ENCODE measurements at places on chromosomes 6 and 20.
A peak's percentile ranks its signal among the peaks of the same experiment; 100 is the strongest.

DNA sequence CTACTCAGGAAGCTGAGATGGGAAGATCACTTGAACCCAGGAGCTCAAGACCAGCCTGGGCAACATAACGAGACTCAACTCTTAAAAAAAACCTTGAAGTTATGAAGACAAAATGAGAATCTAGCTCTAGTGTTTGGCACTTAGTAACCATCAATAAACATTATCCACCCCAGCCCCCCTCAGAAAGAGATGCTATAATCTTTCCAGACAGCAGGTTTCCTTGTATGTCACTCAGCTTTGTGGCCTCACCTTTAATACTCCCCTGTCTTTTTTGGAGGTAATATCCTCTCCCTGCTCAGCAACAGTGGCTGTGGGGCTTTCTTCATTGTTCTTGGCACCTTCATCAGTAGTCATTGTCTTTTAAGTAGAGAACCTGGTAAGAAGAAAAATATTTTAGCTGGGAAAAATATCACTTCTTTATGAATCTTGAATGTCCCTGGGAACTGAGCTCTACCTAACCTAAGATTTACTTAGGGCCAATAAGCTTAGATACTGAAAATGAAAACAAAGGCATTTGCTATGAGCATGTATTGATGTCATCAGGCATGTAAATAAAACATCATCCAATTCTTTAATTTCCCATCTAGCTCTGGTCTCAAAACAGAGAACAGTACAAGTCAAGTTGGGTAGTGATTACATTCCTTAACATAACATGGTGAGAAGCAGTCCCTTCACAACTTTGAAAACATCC is 46.1 kb downstream of the FKBP5 start:
- no peak overlapping the region for H3K4me3 ChIP-seq
- H3K27me3 ChIP-seq: no peaks in the 10 kb centered on the region
- H3K36me3 ChIP-seq: peaks cover 37% of the 10 kb centered on the region
- no peak for DNase-seq
- no peak overlapping the region for H3K27ac ChIP-seq

DNA sequence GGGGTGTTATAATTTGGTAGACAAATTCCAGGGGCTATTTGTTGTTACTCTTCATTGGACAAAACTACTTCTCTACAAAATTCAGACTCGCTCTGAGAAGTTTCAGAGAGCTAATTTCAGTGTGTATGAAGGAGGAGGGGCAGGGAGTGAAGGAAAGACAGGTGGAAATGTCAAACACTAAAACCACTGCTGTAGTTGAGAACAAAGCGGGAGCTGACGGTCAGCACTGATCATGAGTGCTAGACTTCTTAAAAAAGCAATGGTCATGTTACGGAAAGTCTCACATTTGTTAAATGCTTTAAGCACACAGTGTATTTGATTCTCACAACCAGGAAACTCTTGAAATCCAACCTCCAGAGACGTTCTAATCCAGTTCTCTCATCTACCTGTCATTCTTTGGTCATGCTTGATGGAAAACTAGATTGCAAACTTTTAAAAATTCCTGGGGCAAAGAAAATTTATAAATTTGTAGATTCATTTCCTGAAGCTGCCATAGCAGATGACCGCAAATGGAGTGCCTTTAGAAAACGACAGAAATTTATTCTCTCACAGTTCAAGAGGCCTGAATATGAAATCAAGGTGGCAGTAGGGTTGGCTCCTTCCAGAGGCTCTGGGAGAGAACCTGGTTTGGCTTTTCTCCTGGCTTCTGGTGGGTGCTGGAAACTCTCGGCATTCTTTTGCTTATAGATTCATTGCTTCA is 100.7 kb upstream of the CARMIL1 start:
- H3K4me1 ChIP-seq: no peaks in the 10 kb centered on the region
- no peak overlapping the region for H3K4me3 ChIP-seq
- H3K36me3 ChIP-seq: no peaks in the 10 kb centered on the region
- H3K27ac ChIP-seq: no peak overlapping the region
- no peak for DNase-seq

DNA sequence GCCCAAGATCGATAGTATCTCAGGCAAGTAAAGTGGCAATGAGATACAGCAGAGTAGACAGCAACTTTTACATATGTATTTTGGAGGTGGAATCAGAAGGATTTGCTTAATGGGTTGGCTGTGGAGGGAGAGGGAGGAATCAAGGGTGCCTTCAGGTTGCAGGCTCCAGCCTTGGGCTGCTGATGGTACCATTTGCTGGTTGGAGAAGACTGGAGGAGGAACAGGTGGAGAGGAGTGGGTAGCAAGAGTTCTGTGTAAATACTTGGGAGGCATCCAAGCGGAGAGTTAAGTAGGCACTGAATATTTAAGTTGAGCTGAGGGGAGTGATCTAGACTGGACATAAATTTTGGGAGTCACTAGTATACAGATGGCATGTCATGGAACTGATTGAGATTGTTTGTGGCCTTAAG is 5.2 kb downstream of the BICRAL start:
- H3K36me3 ChIP-seq: peaks cover 4% of the 10 kb centered on the region
- DNase-seq: no peak
- peak overlapping the region; percentile 65 for H3K4me3 ChIP-seq
- H3K4me1 ChIP-seq: peaks cover 69% of the 10 kb centered on the region
- peak overlapping the region; percentile 100 for H3K27ac ChIP-seq

DNA sequence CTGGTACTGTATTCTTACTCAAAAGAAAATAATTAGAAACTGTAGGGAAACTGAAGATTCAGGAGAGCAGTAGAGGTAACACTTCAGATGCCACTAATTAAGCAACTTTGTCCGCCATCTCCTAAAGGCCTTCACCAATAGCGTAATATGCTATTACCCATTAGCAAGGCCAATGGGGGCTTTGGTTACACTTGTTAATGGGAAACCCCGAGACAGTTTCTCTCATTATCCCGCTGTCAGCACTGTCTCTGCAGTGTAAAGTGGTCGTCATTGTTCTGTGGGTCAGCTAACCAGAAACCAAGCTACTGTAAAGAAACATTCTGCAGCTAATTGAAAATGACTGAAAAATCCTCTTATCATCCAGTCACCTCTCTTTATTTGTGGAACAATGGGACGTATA is 468.0 kb upstream of the POU3F2 start:
- no peak for DNase-seq
- H3K36me3 ChIP-seq: no peaks in the 10 kb centered on the region
- no peak overlapping the region for H3K4me3 ChIP-seq
- no peaks in the 10 kb centered on the region for H3K4me1 ChIP-seq

GRCh38 chr20:21517566-21518277 is 3.9 kb upstream of the NKX2-2 start:
- no peak for DNase-seq
- H3K4me1 ChIP-seq: peaks cover 68% of the 10 kb centered on the region
- H3K4me3 ChIP-seq: no peak overlapping the region
- H3K36me3 ChIP-seq: no peaks in the 10 kb centered on the region
- H3K27ac ChIP-seq: no peak overlapping the region

DNA sequence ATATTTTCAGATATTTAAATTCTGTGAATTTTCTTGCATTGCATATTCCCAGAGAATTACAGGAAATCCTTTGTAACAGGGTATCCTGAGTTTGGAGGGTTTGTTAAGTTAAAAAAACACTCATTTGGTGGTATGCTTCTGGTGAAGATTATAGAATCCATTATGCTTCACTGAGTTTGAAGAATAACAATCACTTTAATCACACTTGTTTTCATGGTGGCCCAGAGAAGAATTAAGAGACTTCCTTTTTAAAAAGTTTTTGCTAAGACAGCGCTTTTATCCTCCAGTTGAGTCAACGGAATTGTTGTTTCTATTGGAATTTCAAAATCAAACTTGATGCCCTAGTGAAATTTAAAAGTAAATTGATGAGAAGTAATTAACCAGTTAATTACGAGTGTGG is 17.4 kb downstream of the PLEKHG1 start:
- no peak for DNase-seq
- H3K27ac ChIP-seq: no peak overlapping the region
- H3K27me3 ChIP-seq: no peaks in the 10 kb centered on the region
- no peaks in the 10 kb centered on the region for H3K36me3 ChIP-seq
- no peak overlapping the region for H3K4me3 ChIP-seq

DNA sequence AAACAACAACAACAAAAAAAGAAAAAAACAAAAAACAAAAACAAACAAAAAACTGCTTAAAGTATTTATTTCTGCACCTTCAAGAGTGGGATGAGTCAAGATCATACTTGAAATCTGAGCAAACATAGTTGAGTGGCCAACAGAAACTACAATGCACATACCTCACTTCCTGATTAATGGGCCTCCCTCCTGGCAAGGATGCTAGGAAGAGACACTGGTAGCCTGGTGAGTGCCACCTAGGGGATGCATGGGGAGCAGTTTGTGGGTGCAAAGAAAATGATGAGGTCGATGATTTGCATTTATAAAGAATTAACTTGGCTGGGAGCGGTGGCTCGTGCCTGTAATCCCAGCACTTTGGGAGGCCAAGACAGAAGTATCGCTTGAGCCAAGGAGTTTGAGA is 808.1 kb downstream of the MAFB start:
- DNase-seq: no peak
- no peak overlapping the region for H3K27ac ChIP-seq
- no peaks in the 10 kb centered on the region for H3K27me3 ChIP-seq
- H3K36me3 ChIP-seq: no peaks in the 10 kb centered on the region
- no peaks in the 10 kb centered on the region for H3K4me1 ChIP-seq

DNA sequence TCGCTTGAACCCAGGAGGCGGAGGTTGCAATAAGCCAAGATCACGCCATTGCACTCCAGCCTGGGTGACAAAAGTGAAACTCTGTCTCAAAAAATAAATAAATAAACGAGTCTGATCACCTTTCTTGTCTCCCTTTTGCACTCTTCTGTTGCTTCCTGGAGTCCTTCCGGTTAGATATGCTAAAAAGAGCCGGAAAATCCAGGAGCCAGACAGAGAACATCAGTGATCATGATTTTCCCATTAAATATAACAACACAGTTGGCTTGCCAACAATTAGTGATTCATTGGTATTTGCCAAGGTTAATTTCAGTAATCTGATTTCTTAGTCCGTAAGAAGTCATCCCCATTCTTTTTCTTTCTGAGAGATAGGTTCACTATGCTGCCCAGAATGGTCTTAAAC is 3.7 kb upstream of the MCM3 start:
- H3K4me3 ChIP-seq: no peak overlapping the region
- no peak for DNase-seq
- H3K36me3 ChIP-seq: no peaks in the 10 kb centered on the region
- H3K27ac ChIP-seq: no peak overlapping the region
- H3K4me1 ChIP-seq: peaks cover 36% of the 10 kb centered on the region

GRCh38 chr6:1316489-1316971 is 4.6 kb downstream of the FOXQ1 start:
- peaks cover 17% of the 10 kb centered on the region for H3K4me1 ChIP-seq
- no peak for DNase-seq
- no peak overlapping the region for H3K27ac ChIP-seq
- no peak overlapping the region for H3K4me3 ChIP-seq
- H3K36me3 ChIP-seq: no peaks in the 10 kb centered on the region

Measured in CD4-positive, CD25-positive, alpha-beta regulatory T cell (primary cell).